ENCODE measurements at places on chromosomes 2 and 18. TPM values are rescaled to one million over a fixed set of nuclear protein-coding genes. Genes with fewer than 3 reads are reported as not detected.

Gene RFTN2
- total RNA-seq, result 8.6 TPM

- DNase-seq, result no peak
Measured at GRCh38 chr2:1793868-1794445, 49.6 kb upstream of the PXDN start.

GRCh38 chr2:14881651-14882327, 249.3 kb downstream of the LRATD1 start:
- no peak for DNase-seq

DNA sequence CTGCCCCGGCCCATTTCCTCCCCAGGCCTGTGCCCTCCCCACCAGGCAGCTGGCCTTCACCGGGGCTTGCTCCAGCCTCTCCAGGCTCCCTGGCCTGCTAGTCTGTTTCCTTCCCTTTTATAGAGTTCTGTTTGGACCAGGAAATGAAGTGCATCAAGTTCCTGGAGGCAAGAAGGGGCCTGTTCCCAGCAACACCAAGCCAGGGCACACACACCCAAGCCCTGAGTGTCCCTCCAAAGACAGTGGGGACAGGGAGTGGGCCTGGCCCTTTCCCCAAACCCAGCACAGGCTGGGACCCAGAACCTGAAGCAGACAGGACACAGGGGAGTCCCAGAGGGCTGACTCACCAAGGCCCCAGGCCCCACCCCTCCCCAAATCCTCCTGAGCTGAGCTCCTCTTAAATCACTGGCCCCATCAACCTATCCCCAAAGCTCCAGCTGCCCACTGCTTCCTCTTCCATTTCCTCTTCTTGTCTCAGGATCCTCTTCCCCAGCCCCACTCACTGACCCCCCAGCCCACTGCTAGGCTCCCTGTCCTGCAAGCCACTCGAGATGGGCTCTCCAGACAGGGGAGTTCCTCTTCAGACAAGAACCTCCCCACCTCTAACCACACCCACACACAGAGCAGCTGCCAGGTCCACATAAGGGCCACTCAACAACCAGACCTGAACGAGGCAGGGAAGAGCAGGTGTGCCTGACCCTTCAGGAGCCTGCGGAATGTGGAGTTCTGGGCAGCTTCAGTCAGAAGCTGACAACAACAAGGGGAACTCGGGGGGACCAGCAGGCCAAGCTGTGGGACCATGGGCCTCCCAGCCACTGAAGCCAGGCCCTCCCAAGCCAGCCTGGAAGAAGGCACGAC, 74.2 kb downstream of the TNS1 start:
- peak; percentile 96 for DNase-seq

DNA sequence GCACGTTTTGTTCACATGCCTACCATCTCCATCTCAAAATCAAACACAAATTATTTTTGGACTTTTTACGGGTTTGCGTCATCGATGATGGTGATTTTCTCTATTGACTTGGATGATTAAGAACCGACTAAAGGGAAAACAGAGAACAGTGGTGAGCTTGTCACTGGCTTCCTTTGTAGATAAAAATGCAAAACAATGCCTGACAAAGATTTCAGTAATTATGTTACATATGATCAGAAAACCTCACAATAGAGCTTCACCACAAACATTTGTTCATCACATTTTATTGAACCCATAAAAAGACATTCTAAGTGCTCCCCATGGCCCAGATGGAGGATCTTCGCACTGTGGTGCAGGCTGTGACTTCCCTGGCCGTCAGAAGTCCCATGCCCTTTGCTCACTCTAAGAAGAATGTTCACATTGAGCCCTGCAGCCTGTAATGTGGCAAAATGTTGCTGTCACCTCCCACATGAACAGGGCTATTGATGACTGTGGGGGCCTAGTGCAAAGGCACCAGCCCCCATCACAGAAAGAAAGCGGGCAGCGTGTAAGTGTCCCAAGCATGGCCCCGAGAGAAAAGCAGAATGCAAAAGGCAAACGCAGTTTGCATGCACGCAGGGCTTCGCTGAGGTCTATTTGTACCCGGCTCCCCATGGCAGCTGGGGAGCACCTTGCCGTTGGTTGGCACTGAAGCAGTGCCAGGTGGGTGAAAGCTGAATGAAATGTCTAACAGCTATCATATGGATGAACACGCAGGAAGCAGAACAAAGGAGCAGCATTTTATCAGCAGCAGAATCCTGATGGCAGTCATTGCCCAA, 60.6 kb downstream of the BCL2 start:
- DNase-seq, result no peak

GRCh38 chr2:96680561-96681141, 38.1 kb downstream of the FER1L5 start:
- no peak for DNase-seq

- DNase-seq, result no peak
Measured at GRCh38 chr2:239919774-239920692, 105.1 kb downstream of the NDUFA10 start.

- peak; percentile 1 for DNase-seq
Measured at GRCh38 chr2:239181903-239182581, 218.8 kb downstream of the HDAC4 start.

DNA sequence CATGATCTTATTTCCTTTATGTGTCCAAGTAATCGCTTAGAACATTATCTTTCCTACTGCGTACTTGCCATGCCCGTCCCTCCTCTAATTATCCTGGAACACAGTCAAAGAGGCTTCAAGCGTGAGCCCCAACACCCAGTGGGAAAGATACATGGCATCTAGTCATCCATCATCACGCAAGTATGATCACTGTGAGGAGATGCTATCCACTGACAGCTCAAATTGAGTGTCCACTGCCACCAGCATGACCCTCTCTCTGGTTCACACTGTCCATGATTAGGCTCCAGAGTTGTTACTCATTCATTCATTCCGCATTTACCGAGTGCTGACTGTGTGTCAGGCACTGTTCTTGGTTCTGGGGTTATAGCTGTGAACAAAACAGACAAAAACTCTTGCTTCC, 124.6 kb downstream of the COPS8 start:
- no peak for DNase-seq

DNA sequence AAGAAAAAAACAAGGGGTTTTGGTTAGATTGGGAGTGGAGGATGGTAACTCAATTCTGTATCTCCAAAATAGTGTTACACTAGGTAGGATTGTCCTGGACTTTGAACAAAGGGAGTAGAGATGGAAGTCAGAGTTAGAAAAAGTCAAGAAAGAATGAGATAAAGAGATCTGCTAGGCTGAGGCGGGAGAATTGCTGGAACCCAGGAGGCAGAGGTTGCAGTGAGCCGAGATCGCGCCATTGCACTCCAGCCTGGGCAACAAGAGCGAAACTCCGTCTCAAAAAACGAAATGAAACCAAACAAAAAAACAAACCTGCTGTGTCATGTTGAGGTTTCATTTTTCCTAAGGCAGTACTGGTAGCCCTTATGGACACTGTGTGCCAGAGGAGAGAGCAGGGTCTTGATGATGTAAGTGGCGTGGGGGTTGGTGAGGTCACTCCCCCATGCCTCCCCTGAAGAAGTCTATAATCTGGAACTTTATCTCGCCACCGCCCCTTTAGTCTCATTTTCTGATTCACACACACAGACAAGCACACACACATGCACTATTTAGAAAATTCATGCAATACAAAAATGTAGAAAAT, 10.5 kb downstream of the DRC1 start:
- no peak for DNase-seq

Gene CLASP1
- 69.3 TPM for total RNA-seq

- peak; percentile 78 for DNase-seq
Measured at GRCh38 chr2:101387151-101387834, at the start of gene CREG2. CREG2 (minus strand) TSS chr2:101387503; CDS start chr2:101387457, 46 bp downstream.

Gene TSHZ1
- total RNA-seq, result 18.7 TPM

DNA sequence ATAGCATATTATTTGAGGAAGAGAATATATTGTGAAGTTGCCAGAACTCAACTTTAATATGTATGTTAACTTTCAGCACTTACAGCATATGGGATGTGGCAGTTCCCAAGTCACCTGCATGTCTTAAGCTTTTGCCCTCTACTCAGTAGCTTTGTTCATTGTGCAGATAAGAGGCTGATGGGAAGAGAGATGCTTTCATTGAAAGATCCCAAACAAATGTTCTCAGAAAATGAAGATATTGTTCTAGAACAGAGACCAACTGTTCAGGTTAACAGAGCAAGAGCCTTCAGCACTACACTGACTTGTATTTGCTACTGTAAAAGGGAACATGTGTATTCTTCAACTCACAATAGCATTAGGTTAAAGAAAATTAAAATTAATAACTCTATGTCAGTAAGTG, 28.1 kb downstream of the GAREM1 start:
- no peak for DNase-seq

Gene SP100
- 84.6 TPM for total RNA-seq

Gene RAB6C
- total RNA-seq, result not detected

DNA sequence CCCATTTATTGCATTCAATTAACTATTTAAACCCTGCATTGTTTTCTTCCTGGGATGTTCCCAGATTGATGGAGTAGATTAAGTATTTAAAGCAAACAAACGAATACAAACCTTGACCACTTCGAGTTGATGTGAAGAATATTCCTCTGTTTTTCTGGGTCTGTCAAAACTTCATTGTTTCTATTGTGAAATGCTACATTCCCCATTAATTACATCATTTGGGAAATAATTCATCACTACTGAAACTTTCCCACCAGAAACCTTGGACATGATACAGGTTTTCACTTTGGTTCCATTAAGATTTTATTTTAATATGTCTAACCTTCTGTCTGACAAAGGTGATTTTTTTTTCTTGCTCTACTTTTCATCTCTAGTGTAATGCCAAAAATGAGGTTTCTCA, 365.1 kb upstream of the ETAA1 start:
- no peak for DNase-seq

DNA sequence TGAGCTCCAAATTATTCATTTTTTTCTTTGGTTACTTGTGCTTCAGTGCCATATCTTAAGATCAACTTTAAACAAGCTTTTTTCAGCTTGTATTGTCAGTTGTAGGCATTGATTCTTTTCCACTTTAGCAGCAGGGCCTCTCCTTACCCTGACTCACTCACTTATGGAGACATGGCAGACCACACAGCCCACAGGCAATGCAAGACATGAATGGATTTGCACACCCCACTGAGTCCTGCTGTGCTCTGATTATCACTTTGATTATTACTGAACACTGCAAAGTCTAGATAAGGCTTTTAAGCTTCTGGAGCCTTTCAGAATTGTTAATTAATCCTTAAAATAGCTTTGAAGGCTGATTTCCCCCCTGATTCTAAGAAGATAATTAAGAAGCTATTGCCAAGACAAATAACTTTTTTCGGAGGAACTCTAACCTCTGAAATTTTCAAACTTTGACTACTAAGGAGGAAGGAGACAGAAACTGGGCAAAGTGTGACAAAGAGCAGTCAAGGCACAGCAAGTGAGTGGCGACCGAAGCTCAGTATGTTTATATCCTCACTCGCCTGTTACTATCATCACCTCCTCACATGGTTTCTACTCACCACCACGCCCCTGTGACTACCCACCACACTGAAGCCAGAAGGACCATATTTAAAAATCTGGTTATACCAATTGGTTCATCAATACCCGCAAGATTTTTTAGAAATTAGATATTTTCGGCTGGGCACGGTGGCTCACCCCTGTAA, 43.3 kb downstream of the CACNB4 start:
- no peak for DNase-seq

GRCh38 chr2:8249769-8250168, 432.1 kb upstream of the ID2 start:
- no peak for DNase-seq

GRCh38 chr2:28633746-28634145, 117.9 kb upstream of the PPP1CB start:
- no peak for DNase-seq

Gene CNRIP1
- 15.9 TPM for total RNA-seq

- no peak for DNase-seq
Measured at GRCh38 chr2:216084547-216084946, 2.8 kb downstream of the TMEM169 start.

- DNase-seq, result peak; percentile 20
Measured at GRCh38 chr2:100422320-100423055, 5.0 kb upstream of the CHST10 start.

DNA sequence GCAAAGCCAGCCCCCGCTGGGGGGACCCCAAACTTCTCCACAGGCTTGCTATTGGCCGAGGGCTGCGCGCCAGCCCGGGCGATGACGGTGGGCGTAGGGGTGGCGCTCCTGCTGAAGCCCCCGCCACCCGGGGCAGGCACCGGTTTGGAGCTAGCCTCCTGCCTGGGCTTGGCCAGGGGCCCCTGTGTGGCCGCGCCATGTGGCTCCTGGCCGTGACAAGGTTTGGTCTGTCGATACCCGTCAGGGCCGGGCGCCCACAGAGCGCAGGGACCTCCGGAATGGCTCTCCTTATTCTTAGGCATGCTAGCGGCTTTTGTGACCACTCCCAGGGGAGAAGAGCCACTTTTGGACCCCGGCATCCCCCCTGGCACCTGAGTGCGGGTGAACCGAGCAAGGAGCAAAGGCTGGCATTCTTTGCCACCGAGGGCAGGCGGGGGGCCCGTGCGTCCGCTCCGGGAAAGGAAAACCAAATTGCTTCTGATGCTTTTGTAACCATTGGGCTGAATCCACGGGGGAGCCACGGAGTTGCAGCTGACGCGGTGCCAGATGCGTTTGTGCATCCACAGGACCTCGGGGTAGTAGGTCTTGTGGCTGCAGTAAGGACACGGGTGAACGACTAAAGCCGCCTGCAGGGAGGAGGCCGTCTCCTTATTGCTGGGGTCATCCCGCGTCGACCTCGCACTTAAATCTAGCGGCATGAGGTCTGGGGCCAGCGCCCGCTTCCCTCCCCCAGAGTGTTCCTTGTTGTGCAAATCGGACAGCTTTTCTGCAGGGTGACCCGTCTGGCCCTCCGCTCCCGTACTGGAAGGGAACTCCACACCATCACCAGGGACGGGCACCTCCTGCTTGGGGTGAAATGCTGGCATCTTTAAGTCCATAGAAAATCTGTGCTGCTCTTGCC, 115.6 kb downstream of the ZNF516 start:
- no peak for DNase-seq

GRCh38 chr2:144505245-144505831, 14.6 kb downstream of the ZEB2 start:
- no peak for DNase-seq

Gene SETBP1
- total RNA-seq, result 72.0 TPM

- DNase-seq, result no peak
Measured at GRCh38 chr2:47509821-47510385, 106.9 kb downstream of the MSH2 start.

Gene RASGRP3
- total RNA-seq, result 31.2 TPM

DNA sequence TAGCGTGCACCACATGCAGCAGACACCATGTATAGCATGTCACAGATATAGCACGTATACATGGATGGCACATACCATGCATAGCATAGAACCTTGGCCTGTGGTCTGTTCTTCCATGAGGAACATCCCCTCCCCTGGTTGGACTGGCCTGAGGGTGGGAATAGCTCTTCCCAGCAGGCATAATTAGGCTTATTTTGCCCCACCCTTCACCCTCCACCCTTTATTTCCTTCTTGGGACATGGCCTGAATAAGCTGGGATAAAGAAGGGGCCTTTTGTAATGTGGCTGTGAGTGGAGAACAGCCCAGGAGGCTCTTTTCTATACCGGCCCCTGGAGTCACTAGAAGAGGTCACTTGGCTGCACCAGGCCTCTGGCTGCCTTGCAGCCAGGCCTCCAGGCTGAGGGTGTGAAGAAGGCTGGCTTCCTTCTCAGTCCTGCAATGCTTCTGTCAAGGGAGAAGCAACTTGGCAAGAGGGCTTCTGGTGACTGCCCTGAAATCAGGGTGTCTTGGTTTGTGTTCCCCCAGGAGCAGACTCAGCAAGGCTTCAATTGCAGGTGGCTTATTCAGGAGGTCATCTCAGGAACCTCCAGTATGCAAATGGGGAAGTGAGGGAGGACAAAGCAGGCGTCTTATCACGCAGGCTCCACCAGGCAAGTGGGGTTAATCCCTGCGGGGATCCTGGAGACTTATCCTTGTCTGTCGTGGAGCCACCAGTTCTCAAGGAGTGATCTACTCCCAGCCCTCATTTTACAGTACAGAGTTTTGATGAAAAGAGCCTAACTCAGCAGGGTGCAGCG, 68.2 kb downstream of the HS6ST1 start:
- DNase-seq, result no peak

Gene TUBA4B
- not detected for total RNA-seq

Data from thyroid gland (tissue), 4 donors.